ENCODE measurements at places on chromosomes 11 and 22. TPM values are rescaled to one million over a fixed set of nuclear protein-coding genes. Genes with fewer than 3 reads are reported as not detected.

Gene RASSF10
- not detected for total RNA-seq

Gene CD3D
- not detected for total RNA-seq

Gene CD44
- total RNA-seq, result 339 TPM

Gene NRIP3
- total RNA-seq, result 8.0 TPM

Gene SCN2B
- under 0.01 TPM for total RNA-seq

Gene MYH9
- total RNA-seq, result 451 TPM

Gene TNNI2
- total RNA-seq, result not detected

Gene MFNG
- total RNA-seq, result 0.09 TPM

Gene ZP1
- 0.55 TPM for total RNA-seq

Gene PACSIN3
- 18.2 TPM for total RNA-seq

Gene BATF2
- 0.37 TPM for total RNA-seq

Gene NAA40
- 9.2 TPM for total RNA-seq

Gene SLC22A6
- not detected for total RNA-seq

Gene TMEM121B
- under 0.01 TPM for total RNA-seq

Gene PIWIL4
- total RNA-seq, result 1.6 TPM

Gene OR8G5
- total RNA-seq, result not detected

Gene CDC42EP2
- 15.0 TPM for total RNA-seq

Gene PRR33
- not detected for total RNA-seq

Gene CD59
- total RNA-seq, result 344 TPM

Gene OR5P2
- not detected for total RNA-seq

Gene SNX32
- total RNA-seq, result 1.3 TPM

Gene TRIM48
- total RNA-seq, result not detected

Gene EXT2
- total RNA-seq, result 194 TPM

Gene NF2
- 58.4 TPM for total RNA-seq

Gene STK33
- total RNA-seq, result 0.57 TPM

Gene SLC22A9
- not detected for total RNA-seq

Gene SF3B2
- total RNA-seq, result 115 TPM

Gene MMP13
- total RNA-seq, result not detected

Gene CSTPP1
- total RNA-seq, result 11.6 TPM

Gene P2RX3
- not detected for total RNA-seq

Gene PYGM
- 3.1 TPM for total RNA-seq

Gene SPON1
- total RNA-seq, result 18.3 TPM

Gene NPAS4
- not detected for total RNA-seq

Gene THOC5
- total RNA-seq, result 51.4 TPM

Gene TSPAN18
- total RNA-seq, result not detected

Gene DEUP1
- total RNA-seq, result not detected

Gene MLC1
- total RNA-seq, result 0.65 TPM

Gene HORMAD2
- total RNA-seq, result under 0.01 TPM

Gene TSSK2
- total RNA-seq, result not detected

Gene VSTM5
- 0.18 TPM for total RNA-seq

Gene SMC1B
- total RNA-seq, result not detected

Gene KRTAP5-1
- not detected for total RNA-seq

Gene MYRF
- total RNA-seq, result under 0.01 TPM

Gene BTBD18
- total RNA-seq, result not detected

Gene TPBGL
- not detected for total RNA-seq

Gene LDHA
- total RNA-seq, result 711 TPM

Gene HMGXB4
- 16.5 TPM for total RNA-seq

Gene FJX1
- total RNA-seq, result 10.4 TPM

Gene IRAG1
- total RNA-seq, result 14.4 TPM

Gene KRTAP5-8
- not detected for total RNA-seq

Gene GRK3
- total RNA-seq, result 0.74 TPM

Gene OR8A1
- total RNA-seq, result not detected

Gene PGA4
- total RNA-seq, result not detected

Gene SLC16A8
- 0.18 TPM for total RNA-seq

Gene FGF19
- total RNA-seq, result not detected

Gene MYOD1
- not detected for total RNA-seq

Gene RAG2
- not detected for total RNA-seq

Gene VEGFB
- total RNA-seq, result 24.4 TPM

Gene SLC25A18
- total RNA-seq, result 0.09 TPM
